ENCODE measurements at places on chromosomes 16 and 17.
A peak's percentile ranks its signal among the peaks of the same experiment; 100 is the strongest.

DNA sequence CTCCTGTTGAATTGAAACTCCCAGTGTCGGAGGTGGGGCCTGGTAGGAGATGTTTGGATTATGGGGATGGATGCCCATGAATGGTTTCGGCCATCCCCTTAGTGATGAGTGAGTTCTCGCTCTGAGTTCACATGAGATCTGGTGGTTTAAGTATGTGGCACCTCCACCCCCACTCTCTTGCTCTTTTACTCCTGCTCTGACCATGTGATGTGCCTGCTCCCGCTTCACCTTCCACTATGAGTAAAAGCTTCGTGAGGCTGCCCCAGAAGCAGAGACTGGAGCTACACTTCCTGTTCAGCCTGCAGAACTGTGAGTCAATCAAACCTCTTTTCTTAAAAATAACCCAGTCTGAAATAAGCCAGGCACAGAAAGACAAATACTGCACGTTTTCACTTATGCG is 512.4 kb downstream of the HS3ST4 start:
- DNase-seq, result no peak

GRCh38 chr16:1572673-1573072 is 39.2 kb downstream of the IFT140 start:
- DNase-seq, result no peak

GRCh38 chr17:33054412-33054811 is 62.8 kb downstream of the SPACA3 start:
- DNase-seq, result no peak

GRCh38 chr16:54287131-54288029 is 793 bp upstream of the IRX3 start:
- no peak for DNase-seq

DNA sequence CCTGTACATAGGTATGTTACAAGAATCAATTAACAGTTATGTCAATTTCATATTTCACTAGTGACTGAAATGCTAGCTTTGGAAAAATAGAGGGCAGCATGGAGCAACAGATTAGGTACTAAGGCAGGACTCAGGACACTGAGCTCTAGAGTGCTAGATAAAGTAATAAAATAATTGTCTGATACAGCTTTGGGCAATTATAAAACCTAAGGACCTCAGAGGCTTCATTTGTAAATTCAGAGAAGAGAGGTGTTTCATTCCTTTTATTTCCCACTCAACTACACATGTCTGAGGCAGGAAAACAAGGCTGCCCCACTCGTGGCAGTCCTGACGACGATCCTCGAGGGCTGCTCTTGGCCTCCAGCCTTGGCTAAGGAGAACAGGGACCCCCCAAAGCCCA is 81.5 kb downstream of the CA4 start:
- no peak for DNase-seq

DNA sequence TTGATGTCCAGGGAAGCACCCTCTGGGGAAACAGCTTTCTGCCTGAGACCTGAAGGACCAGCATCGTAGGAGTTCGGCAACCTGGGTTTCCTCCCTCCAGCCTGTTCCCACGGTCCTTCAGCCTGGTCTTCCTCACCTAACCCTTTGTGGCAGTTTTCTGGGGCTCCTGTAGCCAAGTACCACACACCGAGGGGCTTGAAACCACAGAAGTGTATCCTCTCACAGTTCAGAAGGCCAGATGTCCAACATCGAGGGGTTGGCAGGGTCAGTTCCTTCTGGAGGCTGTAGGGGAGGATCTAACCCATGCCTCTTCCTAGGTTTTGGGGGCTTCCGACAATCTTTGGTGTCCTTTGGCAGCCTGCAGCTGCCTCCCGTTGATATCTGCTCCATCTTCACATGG is 381.0 kb upstream of the TNRC6C start:
- no peak for DNase-seq

DNA sequence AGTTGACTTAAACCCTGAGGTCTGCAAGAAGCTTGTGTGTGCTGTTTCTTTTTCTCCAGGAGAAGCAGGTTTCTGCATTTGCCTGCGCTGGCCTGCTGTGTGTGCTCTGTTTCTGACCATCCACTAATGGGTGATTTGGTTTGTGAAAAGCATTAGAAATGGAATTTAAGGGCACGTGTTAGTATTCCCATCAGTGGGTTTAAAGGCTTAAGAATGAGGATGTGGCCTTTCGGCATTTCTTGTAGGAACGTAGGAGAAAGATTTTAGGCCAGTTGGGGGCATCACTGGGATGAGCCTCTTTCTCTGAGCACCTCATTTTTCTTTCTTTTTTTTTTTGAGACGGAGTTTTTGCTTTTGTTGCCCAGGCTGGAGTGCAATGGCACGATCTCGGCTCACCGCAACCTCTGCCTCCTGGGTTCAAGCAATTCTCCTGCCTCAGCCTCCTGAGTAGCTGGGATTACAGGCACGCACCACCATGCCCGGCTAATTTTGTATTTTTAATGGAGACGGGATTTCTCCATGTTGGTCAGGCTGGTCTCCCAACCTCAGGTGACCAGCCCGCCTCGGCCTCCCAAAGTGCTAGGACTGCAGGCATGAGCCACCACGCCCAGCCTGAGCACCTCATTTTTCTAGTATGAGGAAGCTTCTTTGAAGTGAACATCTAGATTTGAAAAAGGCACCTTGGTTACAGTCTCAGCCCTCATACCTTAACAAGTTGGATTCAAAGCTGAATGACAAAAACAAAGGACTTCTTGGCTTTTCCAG is 110.3 kb downstream of the BANP start:
- DNase-seq, result no peak

DNA sequence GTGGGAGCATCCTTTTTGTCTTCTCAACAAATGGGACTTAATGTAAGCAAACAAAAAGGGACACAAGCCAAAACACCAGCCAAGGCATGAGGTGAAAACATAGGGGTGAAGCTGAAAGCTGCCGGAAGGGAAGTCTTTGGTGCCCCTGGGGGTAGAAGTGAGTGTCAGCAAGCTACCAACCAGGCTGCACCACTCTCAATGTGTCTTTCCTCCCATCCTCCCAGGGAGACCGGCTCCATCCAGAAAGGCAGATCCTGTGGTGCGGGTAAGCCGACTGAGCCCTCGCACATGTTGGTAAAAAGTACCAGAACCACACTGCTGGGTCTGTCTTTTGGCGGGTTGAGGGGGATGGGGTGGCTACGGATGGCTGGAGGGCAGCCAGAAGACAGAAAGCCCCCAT is 52.0 kb upstream of the SREBF1 start:
- DNase-seq, result no peak

GRCh38 chr16:26840691-26841090 is 226.0 kb upstream of the C16orf82 start:
- DNase-seq, result no peak

DNA sequence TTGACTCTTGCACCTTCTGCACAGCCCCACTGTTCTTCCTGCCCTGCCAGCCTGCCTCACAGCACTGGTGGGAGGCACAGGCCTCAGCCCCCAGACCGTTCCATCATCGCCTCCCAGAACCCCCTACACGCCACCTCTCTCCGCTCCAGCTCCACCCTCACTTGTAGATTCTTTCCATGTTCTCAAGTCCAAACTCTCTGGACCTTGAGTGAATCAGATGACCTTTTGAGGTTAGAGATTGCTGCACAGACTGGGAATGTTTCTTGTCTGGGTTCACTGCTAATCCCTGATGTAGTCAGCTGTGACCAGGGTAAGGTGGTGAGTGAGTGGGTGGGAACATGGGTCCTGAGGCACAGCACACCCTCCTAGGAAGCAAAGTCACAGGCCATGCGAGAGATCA is 272.4 kb downstream of the IRF8 start:
- no peak for DNase-seq

GRCh38 chr16:88983771-88984687 is 7.0 kb upstream of the CBFA2T3 start:
- no peak for DNase-seq

DNA sequence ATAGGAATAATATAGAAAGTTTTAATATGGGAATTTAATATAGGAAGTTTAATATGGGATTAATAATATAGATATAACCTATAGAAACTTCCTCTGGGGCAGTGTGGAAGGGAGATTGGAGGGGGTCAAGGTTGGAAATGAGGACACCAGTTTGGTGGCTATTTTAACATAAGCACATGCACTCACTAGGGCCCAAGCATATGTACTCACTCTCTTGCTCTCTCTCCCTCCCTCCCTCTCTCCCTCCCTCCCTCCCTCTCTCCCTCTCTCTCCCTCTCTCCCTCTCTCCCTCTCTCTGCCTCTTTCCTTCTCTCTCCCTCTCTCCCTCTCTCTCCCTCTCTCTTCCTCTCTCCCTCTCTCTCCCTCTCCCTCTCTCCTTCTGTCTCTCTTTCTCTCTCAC is 528.1 kb downstream of the NPIPA7 start:
- no peak for DNase-seq

- no peak for DNase-seq
Measured at GRCh38 chr17:4049546-4049945, 85.3 kb upstream of the ATP2A3 start.

GRCh38 chr17:6388416-6388815 is 46.5 kb downstream of the AIPL1 start:
- DNase-seq, result no peak

- DNase-seq, result no peak
Measured at GRCh38 chr16:30741461-30741914, 6.7 kb upstream of the PHKG2 start.

- DNase-seq, result no peak
Measured at GRCh38 chr17:75816693-75817092, 27.5 kb downstream of the UNC13D start.

GRCh38 chr17:50816771-50817751 is 18.3 kb upstream of the WFIKKN2 start:
- peak; percentile 39 for DNase-seq

- no peak for DNase-seq
Measured at GRCh38 chr16:445566-445965, 20.1 kb downstream of the RAB11FIP3 start.

DNA sequence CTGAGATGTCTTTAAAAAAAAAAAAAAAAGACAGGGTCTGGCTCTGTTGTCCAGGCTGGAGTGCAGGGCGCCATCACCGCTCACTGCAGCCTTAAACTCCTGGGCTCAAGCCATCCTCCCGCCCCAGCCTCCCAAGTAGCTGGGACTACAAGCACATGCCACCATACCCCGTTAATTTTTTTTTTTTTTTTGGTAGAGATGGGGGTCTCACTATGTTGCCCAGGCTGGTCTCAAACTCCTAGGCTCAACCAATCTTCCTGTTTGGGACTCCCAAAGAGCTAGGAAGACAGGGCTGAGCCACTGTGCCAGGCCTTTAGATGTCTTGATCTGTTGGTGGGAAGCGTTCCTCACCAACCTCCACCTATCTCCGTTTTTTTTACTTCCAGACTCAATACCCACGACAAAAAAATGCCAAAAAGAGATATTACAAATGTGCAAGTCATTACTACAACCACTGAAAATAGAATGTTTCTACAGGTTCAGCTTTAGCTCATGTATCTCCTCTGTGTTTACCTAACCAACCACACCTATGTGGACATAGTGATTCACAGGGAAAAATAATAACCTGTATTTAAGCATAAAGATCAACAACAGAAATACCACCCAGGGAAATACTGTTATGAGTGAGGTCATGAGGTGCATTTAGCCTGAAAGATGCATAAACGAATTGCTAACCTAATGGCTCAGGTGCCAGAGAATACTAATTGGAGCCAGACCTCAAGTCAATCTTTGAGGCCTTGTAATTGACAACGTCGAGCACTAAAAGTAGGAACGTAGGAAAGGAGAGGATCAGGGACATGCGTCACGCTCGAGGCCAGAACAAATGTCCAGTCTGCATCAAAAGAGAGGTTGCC is 22.6 kb downstream of the NACA2 start:
- DNase-seq, result no peak

- no peak for DNase-seq
Measured at GRCh38 chr17:39325528-39326240, 75.7 kb downstream of the FBXL20 start.

- no peak for DNase-seq
Measured at GRCh38 chr17:2821868-2822267, 25.6 kb downstream of the RAP1GAP2 start.

- no peak for DNase-seq
Measured at GRCh38 chr17:68514831-68515635, 2.8 kb downstream of the PRKAR1A start.

DNA sequence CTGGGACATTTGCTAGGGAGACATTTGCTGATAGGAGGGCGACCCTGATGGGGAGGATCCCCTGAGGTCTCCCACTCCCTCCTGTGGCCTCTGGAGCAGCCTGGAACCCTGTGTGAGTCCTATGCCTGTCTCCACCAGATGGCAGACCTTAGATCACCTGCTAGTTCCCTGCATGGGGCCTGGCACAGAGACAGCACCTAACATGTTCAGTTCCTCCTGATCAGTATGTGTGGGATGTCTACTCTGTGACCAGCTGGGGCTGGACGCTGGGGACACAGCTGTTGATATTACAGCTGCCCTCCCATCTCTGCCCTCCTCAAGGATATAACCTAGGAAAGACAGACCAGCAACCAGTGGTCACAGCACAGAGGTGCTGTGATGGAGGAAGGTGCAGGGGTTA is 1.1 kb upstream of the ADCY7 start:
- DNase-seq, result no peak

- DNase-seq, result no peak
Measured at GRCh38 chr17:59756236-59756818, 48.9 kb downstream of the VMP1 start.

DNA sequence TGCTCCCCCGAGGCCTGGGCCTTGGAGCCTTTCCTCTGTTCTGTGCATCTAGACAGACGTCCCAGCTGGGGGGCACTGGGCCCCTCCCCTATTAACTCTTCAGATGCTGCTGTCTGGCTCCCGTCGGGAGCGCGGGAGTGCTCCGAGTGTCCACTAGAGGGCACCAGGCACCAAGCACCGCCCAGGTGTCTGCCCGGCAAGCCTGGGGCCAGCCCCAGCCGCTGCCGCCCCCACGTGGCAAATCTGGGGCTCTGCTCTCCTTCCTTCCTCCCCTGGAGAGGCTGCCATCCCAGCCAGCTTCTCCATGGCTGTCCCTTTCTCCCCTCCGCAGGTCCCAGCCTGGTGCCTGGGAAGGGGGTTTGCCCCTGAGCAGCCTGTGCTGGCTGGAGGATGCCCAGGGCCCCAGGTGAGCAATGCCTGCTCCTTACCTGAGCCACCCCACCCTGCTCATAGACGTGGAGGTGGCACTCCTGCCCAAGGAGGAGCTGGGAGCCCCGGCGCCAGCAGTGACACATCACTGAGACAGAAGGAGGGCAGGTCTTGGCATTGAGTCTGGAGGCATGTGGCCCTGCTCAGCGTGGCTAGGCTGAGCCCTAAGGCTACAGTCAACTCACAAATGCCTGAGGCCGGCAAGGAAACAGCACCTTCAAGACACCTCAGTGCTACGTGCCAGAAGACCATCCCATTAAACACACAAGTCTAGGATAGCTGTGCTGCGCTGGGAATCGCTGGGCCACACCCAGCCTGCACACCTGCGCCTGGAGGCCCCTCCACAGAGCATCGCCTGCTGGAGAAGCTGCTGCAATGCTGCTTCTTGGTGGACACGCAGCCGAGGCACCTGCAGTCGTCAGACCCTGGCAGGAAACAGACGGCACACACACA is 19.7 kb downstream of the TMEM235 start:
- DNase-seq, result peak; percentile 71

GRCh38 chr16:12208341-12209035 is 232.0 kb downstream of the SNX29 start:
- no peak for DNase-seq

- DNase-seq, result no peak
Measured at GRCh38 chr17:67994817-67995569, 1.3 kb downstream of the C17orf58 start.
